ENCODE measurements at places on chromosomes 16 and 17. TPM values are rescaled to one million over a fixed set of nuclear protein-coding genes. Genes with fewer than 3 reads are reported as not detected.

- DNase-seq = no peak
Observed at GRCh38 chr16:55039931-55040330, 109.3 kb downstream of the IRX5 start.

- no peak for DNase-seq
Observed at GRCh38 chr17:53807286-53807685, 15.4 kb upstream of the KIF2B start.

GRCh38 chr16:24610416-24610755 lies 71.0 kb downstream of the RBBP6 start:
- DNase-seq = no peak

DNA sequence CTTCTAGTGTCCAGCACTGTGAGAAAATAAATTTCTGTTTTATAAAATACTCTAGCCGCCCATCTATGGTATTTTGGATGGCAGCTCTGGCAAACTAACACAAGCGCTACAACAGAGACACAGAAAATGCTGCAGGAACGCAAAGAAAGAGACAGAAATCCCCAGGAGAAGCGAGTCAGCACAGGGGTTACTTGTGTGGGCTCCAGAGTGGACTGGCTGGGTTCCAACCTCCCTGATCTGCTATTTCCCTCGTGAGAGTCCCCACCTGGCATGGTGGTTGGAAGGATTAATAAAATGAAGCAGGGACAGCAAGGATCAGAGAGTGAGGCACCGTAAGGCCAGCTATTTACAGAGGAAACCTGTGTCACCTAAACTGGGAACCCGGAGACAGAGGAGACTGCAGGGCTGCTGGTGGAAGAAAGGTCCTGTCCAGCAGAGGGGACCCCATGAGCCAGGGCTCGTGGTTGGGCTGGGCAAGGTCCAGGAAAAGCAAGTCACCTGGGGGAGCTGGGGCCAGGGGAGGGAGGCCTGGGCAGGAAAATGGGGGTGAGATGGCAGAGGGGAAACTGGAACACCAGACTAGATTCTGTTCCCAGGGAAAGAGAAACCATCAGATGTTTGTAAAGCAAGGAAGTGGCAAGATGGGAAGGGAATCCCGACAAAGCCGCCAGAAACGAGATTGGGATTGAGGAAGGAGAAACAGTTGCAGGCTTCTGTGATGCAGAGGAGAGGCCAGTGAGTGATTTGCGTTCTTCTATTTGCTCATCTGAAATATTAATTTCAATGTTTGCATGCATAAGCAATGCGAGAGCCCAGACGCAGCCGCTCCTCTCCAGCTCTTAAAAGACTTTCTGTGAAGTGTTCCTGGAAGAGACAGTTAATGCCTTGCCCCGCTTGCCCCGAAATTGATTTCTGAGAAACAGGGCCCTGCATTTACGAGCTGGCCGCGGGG lies 63.0 kb upstream of the TEKT3 start:
- no peak for DNase-seq

DNA sequence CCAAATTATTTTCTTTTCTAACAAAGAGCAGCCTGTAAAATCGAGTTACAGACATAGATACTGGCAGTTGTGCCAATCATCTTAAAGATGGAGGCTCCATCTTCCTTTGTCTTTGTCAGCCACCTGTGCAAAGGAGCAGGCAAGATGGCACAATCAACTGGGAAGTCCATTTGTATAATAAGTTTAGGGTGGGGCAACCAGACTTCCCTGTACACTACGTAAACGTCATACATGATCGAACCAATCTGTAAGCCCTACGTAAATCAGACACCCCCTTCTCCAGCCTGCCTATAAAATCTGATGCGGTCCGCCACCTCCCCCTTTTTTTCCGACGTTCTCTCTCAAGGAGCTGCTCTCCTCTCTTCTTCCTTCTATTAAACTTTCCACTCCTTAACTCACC lies 31.4 kb upstream of the MEAK7 start:
- no peak for DNase-seq

GRCh38 chr17:19418251-19418992 lies 7.4 kb downstream of the RNF112 start:
- DNase-seq = peak; percentile 83

- DNase-seq = no peak
Observed at GRCh38 chr17:5869041-5869745, 201.0 kb upstream of the WSCD1 start.

GRCh38 chr16:4523686-4524085 lies 14.9 kb downstream of the CDIP1 start:
- DNase-seq = no peak

DNA sequence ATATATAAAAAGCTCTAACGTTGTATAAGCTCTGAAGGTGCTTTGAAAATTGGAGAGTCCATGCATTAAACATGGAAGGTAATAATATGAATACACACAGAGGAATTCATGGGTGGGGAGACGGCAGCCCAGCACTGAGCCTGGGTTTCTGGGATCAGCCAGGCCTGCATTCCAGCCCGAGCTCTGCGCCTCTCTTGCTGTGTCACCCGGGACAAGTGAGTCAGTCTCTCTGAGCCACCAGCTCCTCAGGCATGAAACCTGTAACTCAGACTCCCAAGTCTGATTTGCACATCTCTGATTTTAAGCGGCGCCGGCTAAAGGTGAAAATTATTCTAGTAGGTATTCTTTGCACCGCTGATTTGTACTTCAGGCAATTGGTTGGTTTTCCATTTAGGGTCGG lies 238.8 kb downstream of the MRTFB start:
- DNase-seq = no peak

- no peak for DNase-seq
Observed at GRCh38 chr17:34436607-34437006, 73.6 kb upstream of the CCL1 start.

GRCh38 chr16:57938936-57939871 lies 31.7 kb downstream of the CNGB1 start:
- DNase-seq = peak; percentile 69

- DNase-seq = no peak
Observed at GRCh38 chr16:26983426-26983825, 83.3 kb upstream of the C16orf82 start.

Gene CCL8
- 0.52 TPM for total RNA-seq

Gene SCGB1C2
- total RNA-seq = not detected

Gene CCDC144A
- 0.82 TPM for total RNA-seq

Gene TBC1D3K
- total RNA-seq = not detected

Gene NPIPB9
- not detected for total RNA-seq
